ENCODE measurements at places on chromosomes 7 and 10.

DNA sequence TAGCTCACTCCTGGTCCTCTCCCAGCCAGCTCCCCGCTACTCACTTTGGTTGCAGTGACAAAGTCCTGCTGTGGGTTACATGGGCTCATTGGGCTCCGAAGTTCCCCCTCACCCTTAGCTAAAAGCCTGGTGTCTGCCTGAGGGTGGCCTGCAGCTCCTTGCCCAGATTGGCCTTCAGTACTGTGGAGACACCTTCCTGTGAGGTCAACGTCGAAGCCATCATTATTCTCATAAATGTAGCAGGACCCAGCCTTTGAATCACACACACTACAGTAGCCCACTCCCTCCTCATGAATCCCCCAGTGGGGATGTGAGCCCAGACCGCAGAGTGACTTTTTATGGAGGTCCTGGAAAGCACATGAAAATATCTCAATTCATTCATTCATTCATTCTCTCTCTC, 10.5 kb downstream of the MBL2 start:
- no peak for DNase-seq

GRCh38 chr7:96344236-96344635, 22.3 kb upstream of the SLC25A13 start:
- no peak for DNase-seq

DNA sequence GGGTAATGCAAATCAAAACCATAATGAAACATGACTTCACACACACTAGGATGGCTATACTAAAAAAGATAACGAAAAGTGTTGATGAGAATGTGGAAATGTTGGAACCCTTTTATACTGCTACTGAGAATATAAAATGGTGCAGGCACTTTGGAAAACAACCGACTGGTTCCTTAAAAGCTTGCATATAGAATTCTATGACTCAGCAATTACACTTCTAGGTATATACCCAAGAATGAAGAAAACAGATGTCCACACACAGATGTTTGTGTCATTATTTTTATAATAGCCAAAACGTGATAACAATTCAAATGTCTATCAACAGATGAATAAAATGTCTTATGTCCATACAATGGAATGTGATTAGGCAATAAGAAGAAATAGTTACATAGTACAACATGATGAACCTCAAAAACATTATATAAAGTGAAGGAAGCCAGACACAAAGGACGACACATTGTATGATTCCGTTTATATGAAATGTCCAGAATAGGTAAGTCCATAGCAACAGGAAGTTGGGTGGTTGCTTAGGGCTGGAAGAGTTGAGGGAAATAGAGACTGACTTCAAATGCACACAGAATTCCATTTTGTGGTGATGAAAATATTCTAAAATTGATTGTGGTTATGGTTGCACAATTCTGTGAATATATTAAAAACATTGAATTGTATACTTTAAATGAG, 148.3 kb upstream of the PHYHIPL start:
- DNase-seq, result no peak

- no peak for DNase-seq
These were observed 182.0 kb downstream of the RPS24 start for GRCh38 chr10:78215645-78216044.

- DNase-seq, result no peak
These were observed 70.4 kb upstream of the NFE2L3 start for GRCh38 chr7:26081638-26082037.

GRCh38 chr10:116910910-116911309, 61.6 kb downstream of the ENO4 start:
- DNase-seq, result no peak

- DNase-seq, result no peak
These were observed 293.1 kb downstream of the ARHGAP12 start for GRCh38 chr10:31635415-31636065.

GRCh38 chr10:34254596-34254995, 560.5 kb downstream of the PARD3 start:
- DNase-seq, result no peak

GRCh38 chr10:70590655-70591416, 11.7 kb downstream of the PRF1 start:
- no peak for DNase-seq

DNA sequence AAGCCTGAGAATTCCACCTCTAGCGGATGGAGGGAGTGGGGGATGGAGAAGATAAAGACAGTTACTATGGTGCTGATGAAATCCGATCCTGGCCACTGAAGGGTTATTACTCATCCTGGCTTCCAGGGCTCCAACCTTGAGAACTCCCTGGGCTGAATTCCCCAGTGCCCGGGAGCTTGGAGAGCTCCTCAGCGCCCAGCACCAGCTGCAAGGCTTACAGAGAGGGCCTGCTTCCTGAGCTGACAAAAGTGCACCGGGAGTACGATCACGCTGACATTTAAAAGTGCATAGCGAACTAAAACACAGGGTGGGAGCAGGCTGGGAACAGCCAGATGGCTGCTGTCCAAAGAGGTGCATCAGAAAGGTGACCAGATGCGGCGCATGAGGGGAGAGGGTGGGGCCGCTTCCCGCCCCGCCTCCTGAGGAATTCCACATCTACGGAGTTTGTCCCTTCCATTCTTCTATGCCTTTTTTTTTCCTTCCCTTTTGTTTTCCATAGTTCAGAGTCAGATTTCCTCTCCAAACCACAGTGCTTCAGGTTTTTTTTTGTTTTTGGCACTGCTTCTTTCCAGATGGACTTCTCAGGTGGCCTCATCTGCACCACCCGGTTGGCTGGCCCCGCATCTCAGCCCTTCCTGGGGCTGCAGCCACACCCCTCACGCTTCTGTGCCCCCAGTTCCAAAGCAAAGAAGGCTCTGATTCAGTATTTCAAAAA, 62.4 kb upstream of the MKRN1 start:
- no peak for DNase-seq

DNA sequence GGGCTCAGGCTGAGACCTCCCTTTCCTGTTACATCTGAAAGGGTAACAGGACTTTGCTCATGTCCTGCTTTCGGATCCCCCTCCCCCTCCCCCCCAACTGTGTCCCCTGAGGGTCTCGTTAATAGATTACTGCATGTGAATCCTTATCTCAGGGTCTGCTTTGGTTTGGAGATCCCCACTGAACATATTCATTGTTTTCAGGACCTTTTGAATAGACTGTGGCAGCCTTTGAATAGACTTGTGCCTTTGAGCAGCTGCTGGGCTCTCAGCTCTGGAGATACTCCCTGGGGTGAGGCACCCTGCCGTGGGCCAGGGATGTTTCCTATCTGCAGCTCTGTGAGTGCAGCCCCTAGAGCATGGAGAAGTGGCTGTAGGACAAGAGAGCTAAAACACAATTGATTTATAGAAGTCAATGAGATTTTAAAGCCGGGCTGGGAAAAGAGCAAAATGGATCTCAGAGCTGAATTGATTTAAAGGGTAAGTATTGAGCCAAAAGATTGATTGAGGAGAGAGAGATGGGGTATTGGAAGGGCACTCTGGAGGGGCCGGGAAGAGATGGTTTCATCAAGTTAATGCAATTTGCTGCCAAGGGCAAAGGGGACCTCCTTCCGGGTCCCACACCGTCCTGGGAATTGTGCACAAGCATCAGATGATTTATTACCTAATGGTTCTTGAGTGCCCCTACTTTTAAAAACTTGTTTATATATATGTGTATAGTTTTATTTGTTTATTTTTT, 9.9 kb downstream of the ARHGAP22 start:
- no peak for DNase-seq

- no peak for DNase-seq
These were observed 63.0 kb upstream of the CYP26C1 start for GRCh38 chr10:92997620-92998019.

- no peak for DNase-seq
These were observed 179.9 kb upstream of the NAMPT start for GRCh38 chr7:106464651-106465050.

- DNase-seq, result no peak
These were observed 94.0 kb downstream of the SLC37A3 start for GRCh38 chr7:140304191-140304799.

- no peak for DNase-seq
These were observed 48.7 kb upstream of the PPP1R3C start for GRCh38 chr10:91681361-91682276.

- no peak for DNase-seq
These were observed 470.1 kb upstream of the NRP1 start for GRCh38 chr10:33804584-33804983.

DNA sequence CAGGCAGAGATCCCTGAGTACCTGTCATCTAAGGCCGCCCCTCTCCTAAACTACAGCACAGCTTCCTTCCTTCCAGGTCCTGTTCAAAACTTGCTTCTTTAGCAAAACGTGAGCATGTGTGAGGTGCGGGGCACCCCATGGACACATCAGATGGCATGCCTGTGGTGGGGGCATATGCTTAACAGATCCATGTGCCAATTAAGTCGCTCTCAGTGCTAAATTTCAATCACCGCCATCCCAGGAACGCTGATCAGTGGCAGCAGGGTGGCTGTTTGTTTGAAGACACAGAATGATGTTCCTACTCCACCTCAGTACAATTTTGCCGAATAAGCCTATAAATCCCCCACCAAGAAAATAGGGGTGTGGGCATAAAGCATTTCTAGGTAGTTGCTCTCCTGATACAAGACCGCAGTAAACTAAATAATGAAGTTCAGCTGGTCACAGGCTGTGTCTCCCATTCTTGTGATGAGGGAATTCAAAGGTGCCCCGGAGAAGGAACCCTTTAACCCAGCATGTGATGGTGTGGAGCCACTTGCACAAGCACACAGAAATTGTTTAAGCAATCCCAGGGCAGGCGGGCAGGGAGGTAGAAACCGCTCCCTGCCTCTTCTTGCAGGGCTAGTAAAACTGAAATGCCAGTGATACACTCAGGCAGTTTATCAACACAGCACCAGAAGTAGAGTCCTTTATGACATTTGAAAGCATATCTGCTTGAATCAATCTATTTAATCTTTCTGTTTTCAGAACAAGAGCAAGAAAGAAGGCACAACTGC, 205.7 kb downstream of the SORCS1 start:
- no peak for DNase-seq

DNA sequence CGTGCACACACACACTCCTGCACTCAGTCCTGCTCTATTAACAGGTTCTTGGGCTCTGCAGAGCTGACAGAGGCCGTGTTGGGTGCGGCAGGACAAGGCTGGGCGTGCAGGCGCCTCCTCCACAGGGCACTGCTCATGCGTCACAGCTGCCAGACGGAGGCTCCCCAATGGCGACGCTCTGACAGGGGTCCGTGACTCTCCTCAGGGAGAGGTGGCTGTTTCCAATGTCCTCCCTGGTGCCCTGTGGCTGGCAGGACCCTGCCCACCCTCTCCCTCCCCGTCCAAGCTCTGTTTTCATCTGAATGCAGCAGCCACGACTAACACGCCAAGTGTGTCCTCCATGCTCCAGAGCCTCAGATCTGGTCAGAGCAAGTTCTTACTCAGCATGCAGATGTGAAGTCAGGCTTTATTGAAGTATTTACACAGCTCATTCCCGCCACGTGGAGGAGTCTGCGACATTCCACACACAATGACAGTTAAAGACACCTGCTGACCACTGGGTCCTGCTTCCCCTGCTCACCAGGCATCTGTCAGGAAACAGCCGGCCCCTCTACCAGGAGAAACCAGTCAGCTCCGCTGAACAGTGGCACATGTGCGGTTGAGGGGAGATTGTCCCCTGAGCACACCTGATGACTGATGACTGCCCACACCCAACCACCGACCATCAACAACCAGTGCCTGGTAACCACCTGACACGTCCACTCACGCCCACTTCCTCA, 116.7 kb downstream of the VIPR2 start:
- DNase-seq, result no peak

GRCh38 chr10:114084215-114084614, 40.5 kb downstream of the ADRB1 start:
- peak; percentile 12 for DNase-seq

DNA sequence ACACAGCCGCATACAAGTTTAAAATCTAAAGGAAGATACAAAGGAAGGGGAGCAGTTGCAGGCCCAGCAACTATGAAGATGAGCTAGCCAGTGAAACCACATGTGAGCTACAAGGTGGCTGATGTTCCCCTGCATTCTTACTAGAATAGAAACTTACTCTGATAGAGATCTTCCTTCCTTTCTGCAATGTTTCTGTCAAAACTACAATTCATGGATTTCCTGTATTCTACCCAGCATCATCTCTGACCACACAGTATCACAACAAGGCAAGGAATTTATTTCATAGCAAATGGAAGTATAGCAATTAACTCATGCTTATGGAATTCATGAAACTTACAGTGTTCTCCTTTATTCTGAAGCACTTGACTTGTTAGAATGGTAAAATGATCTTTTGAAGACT, 68.7 kb upstream of the AASS start:
- no peak for DNase-seq

- DNase-seq, result no peak
These were observed 47.6 kb downstream of the STK17A start for GRCh38 chr7:43630482-43630881.

DNA sequence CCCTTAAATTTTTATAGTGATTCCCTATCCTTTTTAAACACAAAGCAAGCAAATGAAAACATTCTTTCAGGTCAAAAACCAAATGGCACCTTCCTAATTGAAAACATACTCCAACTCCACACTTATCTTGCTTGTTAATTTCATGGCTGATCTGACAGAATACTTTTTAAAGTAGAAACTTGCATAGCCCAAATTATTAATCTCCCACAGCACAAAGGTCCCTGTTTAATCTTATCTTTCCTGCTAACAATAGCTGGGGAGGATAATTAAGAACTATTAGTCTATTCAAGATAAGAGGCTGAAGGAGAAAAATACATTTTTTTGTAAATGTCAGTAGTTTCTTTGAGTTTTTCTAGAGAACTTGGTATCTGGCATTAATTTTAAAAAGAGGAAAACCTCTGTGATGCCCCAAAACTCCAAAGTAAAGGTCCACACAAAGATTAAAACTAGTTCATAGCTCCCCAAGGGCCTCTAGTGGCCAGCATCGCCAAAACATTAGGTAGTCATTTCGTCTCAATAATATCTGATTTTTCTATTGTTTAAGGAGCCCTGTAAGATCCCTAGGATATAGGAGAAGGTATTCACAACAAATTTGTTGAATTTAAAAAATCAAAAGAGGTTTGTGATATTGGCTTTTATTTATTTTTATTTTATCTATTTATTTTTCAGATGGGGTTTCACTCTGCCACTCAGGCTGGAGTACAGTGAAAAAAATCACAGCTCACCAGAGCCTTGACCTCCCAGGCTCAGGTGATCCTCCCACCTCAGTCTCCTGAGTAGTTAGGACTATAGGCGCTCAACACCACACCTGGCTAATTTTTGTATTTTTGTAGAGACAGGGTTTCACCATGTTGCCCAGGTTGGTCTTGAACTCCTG, 14.7 kb downstream of the CDNF start:
- DNase-seq, result no peak
